CD8-positive, alpha-beta T cell (primary cell): ENCODE measurements at places on chromosomes 11 and 22. TPM values are rescaled to one million over a fixed set of nuclear protein-coding genes. Genes with fewer than 3 reads are reported as not detected.
A peak's percentile ranks its signal among the peaks of the same experiment; 100 is the strongest.

DNA sequence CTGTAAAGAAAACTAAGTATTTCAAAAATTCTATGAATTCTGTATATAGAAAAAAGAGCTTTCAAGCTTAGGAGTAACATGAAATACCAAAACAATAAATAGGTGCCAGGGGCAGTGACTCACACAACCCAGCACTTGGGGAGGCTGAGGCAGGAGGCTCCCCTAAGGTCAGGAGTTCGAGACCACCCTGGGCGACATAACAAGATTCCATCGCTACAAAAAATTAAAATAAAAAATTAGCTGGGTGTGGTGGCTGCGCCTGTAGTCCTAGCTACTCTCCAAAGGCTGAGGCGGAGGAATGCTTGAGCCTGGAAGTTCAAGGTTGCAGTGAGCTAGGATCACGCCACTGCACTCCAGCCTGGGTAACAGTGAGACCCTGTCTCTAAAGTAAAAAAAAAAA is 21.5 kb downstream of the ZNF280B start:
- no peak for DNase-seq

GRCh38 chr11:45947885-45948284 is 25.4 kb downstream of the LARGE2 start:
- DNase-seq: no peak

GRCh38 chr11:9747828-9748227 is 84.0 kb downstream of the SWAP70 start:
- no peak for DNase-seq

- no peak for DNase-seq
Observed at GRCh38 chr11:58316142-58316541, 42.7 kb downstream of the OR5B17 start.

Gene KCTD14
- total RNA-seq: not detected

Gene ZNF70
- 1.7 TPM for total RNA-seq

Gene ACRV1
- not detected for total RNA-seq

DNA sequence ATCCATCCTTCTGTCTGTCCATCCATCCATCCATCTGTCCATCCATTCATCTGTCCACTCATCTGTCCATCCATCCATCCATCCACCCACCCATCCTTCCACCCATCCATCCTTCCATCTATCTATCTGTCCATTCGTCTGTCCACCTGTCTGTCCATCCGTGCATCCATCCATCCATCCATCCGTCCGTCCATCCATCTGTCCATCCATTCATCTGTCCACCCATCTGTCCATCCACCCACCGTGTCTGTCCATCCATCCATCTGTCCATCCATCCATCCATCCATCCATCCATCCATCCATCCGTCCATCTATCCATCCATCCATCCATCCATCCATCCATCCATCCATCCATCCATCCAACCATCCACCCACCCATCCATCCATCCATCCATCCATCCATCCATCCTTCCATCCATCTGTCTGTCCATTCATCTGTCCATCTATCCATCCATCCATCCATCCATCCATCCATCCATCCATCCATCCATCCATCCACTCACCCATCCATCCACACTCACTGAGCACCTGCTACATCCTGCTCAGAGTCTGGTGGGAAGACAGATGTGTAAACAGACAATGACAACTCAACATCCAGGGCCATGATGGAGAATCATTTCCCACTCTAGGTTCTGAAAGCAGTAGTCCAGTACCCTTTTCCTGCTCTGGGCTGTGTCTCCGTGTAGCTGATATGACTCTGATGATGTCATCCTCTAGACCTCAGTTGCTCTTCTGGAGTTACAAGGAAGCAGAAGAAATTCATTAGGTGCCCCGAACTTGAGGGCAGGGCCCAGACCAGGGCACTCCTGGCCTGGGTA is 30.8 kb upstream of the MYEOV start:
- no peak for DNase-seq

GRCh38 chr11:110174645-110175310 is 81.6 kb downstream of the ZC3H12C start:
- no peak for DNase-seq

- DNase-seq: peak; percentile 59
Observed at GRCh38 chr11:118911880-118912741, 13.6 kb downstream of the BCL9L start.

GRCh38 chr22:47629273-47629711 is 866.8 kb downstream of the TBC1D22A start:
- DNase-seq: no peak

DNA sequence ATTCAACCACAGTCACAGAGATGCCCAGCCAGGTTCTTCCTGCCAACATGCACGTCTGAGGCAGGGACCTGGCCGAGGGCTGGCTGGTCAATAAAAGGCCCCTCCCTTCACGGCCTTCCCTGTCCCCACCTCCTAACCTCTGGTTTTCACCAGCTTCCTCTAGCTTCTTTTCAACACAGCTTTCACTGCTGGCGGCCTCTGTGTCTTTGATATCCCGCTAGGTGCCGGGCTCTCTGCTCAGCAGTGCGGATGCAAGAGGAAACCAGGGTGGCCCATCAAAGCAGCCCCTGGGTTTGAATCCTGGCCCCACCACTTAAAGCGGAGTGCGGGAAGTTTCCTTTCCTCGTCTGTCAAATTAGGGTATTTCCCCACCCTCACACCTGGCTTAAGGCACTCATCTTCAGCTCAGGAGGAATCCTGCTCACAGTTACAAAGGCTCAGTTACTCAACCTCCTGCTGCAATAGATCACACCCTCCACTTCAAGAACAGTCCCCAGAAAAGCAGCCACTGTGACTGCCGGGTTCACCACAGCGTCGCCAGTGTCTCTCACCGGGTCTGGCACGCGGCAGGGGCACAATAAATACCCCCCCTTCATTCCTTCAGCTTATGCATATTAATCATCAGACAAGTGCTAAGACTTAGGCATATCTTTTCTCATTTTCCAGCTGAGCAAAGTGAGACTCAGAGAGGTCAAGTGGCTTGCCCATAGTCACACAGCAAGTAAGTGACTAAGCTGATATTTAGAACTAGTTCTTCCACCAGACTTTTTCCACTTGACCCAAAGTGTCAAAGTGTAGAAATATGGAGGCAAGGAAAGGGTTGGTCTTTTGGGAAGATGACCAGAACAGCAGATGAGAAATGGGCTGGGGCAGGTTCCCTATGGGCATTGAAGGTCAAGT is 45.7 kb downstream of the TXN2 start:
- DNase-seq: peak; percentile 77

DNA sequence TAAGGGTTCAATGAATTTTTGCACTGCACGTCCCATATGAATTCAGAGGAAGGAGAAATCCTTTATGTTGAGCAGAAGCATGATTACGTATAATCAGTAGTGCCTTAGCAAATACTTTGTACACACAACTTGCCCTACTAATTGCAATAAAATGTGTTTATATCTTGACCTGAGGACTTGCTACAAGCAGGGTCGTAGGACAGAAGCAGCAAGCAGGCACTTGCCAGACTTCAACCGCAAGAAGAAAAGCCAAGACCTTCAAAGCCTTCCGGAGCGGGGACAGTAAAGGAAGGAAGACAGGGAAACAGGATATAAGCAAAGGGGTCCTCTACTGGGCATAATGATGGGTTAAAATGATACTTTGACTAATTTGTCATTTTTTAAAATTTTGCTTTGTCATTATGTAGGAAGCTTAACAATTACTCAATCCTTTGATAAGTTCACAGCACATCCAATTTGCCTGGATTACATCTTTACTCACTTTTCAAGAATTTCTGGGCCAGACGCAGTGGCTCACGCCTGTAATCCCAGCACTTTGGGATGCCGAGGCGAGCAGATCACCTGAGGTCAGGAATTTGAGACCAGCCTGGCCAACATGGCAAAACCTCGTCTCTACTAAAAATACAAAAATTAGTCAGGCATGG is 23.2 kb upstream of the UBASH3B start:
- DNase-seq: no peak

Gene ATXN10
- total RNA-seq: 35.4 TPM

DNA sequence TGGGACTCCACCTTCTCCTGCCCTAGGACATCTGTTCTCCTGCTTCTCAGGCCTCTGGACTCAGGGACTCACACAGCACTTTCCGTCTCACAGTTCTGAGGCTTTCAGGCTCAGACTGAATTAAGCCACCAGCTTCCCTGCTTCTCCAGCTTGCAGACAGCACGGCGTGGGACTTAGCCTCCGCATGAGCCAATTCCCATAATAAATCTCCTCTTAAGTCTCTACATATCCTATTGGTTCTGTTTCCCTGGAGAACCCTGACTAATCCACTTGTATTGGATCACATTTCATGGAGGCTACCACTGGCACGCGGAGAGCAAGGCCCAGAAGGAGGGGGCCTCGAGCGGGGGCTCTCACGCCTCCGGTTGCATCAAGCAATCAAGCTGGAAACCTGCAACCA is 1313.6 kb downstream of the TBC1D22A start:
- no peak for DNase-seq
